ENCODE measurements at places on chromosomes 16 and 17.

GRCh38 chr16:13070268-13070667, 168.9 kb downstream of the SHISA9 start:
- peak; percentile 84 for DNase-seq

DNA sequence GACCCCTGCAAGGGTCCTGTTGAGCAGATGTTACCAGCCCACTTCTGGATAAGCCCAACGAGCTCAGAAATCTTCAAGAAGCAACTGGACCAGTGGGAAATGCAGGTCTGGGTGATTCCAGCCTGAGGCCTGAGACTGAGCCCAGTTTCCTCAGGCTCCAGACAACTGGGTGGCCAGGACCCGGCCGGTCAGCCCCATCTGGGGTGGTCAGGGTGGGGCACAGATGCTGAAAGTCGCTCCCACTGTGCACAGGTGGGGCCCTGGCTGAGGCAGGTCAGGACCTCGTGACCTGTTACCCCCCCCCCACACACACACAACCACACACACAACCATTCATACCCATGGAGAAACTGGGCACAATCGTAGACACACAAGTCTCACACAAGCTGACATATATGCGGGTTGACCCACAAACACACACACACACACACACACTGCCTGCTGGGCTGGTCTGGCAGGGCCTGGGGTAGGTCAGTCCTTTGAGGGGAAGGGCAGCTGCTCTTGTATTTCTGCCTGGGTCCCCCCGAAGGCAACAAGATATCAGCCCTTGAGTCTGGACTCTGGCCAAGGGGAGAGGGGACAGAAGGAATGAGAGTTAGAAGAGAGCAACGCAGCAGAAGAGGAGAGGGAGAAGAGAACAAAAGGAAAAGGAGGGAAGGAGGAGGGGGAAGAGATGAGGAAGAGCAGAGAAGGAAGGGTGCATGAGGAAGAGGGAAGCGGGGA, 99.0 kb upstream of the CDH5 start:
- DNase-seq, result no peak

DNA sequence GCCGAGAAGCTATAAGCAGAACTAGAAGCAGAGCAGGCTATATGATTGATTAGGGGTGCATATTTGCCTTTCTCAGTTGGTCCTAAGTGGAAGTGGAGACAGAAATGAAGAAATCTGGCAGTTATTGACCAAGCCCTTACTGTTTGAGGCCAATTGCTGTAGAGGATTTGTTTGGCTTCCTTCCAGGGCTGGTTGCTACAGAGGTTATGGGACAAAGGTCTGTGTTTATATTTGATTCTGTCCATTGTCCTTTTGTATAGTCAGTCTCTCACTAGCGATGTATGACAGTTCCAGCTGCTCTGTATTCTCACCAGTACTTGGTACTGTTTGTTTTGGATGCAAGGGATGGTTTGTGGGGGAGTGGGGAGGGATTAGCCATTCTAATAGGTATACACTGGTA, 7.3 kb upstream of the ALOX15 start:
- no peak for DNase-seq

DNA sequence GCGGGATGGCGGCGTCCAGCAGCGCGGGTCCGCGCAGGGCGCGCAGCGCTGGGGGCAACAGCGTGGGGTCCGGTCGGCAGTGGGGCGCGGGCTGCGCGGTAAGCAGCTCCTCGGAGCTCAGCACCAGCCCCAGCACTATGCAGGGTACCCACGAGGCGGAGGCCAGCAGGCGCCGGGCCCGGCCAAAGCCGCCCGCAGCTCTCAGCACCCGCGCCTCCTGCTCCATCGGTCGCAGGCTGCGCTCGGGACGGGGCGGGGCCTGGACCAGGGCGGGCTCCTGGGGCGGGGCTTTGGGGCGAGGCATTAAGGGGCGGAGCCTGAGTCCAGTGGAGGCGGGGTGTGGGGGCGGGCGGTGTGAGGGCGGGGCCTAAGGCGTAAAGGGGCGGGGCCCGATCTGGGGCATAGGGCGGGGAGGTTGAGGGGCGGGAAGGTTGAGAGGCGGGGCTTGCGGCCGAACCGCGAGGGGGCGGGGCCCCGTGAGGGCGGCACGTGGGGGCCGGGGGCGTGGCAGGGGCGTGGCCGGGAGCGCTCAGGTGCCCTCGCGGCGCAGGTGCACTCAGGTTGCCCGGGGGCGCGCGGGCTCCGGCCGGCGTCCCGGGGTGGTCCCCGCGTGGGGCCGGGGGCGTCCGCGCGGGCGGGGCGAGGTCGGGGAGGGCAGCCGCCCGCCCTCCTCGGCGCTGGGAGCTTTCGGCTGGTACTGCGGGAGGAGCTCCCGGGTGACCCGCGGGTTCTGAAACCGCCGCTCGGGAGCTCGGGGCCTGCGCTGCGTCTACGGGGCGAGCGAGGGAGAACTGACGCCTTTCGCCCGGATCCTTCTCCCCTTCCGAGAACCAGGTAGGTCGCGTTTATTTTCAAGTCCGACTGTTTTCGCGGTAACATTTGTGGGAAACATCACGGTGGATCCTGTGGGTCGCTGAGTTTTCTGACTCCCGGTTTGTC, 1.4 kb upstream of the SLC22A31 start:
- DNase-seq, result peak; percentile 53

DNA sequence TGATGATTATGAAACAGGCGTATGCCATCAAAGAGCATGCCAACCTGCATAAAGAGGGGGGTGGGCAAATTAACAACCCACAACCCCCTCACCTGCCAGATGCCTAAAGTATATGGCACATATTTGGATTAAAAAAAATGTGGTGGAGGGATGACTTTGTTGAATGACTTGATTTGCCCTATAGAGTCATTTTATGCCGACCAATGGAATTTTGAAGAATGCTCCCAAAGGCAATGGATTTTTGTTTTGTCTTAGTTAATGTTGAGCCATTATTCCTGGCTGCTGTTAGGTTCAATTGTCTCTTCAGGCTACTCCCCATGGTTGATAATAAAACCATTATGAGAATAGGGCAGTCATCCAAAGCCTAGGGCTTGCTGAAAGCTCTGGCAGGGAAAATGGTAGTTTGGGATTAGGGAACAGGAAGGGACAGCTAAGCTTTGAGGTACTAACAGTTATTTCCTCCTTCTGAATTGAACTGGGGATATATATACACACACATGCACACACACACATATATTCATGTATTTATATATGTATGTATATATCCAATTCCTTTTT, 5.8 kb upstream of the CHCT1 start:
- DNase-seq, result no peak

GRCh38 chr16:58035356-58036170, 10.0 kb downstream of the MMP15 start:
- no peak for DNase-seq

- DNase-seq, result no peak
Observed at GRCh38 chr17:36142235-36142634, 34.2 kb downstream of the TBC1D3B start.

DNA sequence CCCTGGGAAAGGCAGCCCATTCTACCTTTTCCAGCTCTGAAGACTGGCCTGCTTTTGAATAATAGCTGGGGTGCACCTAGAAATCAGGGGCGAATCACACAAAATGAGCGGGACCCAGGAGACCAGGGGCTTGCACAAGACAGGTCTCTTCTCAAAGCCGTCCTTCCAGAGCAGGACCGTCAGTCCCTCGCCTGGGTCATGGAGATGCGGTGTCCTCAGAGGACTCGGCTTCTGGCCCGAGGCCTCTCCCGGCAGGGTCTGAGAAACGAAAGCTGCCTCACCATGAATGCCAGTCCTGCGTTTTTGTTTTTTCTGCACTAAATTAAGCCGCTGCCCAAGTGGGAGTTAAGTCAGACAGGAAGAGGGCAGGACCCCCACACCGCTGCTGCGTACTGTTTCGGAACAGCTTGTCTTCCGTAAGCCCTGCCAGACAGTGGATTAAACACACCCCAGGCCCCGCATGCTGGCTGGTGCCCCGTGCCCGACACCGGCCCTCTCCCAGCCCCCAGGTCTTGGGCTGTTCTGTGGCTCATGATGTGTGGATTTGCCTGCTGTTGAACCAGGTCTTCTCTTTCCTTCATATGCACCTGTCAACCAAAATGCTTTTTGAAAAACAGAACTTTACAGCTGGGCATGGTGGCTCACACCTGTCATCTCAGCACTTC, 142.1 kb upstream of the RPH3AL start:
- DNase-seq, result no peak

- DNase-seq, result no peak
Observed at GRCh38 chr16:11079652-11080187, 135.4 kb downstream of the CLEC16A start.

DNA sequence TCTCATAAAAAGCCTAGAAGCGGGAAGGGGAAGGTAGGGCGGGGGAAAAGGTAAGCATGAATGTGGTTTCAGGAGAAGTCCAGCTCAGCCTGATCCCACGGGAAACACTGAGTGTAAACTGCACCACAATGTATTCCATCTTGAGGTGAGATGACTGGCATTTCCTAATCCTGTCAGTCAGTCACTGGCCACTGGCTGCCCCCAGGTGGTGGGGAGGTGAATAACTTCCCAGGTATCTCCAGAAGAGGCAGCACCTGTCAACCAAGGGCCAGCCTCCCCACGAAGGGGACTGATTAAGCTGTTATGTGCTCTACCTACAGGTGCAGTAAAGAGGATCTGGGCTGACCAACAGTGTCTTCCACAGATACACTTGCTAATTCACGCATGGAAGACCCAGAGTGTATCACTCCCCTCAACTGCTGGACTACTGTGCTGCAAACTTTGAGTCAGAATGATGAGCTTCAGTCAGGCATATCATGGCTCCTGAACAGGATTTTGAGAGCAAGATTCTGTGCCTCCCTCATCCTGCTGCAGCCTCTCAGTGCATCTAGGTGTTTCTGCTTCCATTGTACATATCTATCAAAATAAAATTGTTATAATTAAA, 108.5 kb upstream of the CCL2 start:
- peak; percentile 90 for DNase-seq

GRCh38 chr17:13638855-13639458, 37.2 kb upstream of the HS3ST3A1 start:
- DNase-seq, result no peak

DNA sequence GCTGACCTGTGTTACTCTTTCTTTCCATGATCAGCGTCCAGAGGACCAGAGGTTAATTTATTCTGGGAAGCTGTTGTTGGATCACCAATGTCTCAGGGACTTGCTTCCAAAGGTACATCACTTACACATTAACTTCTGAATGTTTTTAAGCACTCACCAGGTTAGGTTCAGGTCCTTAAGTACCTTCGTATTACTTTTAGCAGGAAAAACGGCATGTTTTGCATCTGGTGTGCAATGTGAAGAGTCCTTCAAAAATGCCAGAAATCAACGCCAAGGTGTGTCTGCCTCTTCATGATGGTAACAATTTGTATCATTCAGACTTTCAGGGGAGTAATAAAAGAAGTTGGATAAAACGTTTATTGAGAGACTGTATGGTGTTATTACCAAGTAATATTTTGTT, 3.3 kb downstream of the HERPUD1 start:
- no peak for DNase-seq

DNA sequence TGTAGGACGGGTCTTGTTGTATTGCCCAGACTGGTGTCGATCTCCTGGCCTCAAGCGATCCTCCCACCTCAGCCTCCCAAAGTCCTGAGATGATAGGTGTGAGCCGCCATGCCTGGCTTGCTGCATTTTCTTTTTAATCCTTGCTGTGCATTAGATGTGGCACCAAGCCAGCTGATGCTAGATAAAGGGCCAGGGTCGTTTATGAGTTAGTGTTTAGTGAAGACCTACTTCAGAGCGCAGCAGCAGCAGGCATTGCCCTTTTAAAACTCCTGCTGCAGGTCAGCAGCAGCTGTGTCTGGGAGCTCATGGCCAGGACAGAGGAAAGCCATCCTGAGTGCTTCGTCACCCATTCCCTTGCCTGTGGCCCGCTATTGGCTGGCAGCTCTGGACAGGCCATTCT, 237.3 kb downstream of the CCDC182 start:
- no peak for DNase-seq

GRCh38 chr17:1221209-1221608, 41.4 kb upstream of the ABR start:
- no peak for DNase-seq

DNA sequence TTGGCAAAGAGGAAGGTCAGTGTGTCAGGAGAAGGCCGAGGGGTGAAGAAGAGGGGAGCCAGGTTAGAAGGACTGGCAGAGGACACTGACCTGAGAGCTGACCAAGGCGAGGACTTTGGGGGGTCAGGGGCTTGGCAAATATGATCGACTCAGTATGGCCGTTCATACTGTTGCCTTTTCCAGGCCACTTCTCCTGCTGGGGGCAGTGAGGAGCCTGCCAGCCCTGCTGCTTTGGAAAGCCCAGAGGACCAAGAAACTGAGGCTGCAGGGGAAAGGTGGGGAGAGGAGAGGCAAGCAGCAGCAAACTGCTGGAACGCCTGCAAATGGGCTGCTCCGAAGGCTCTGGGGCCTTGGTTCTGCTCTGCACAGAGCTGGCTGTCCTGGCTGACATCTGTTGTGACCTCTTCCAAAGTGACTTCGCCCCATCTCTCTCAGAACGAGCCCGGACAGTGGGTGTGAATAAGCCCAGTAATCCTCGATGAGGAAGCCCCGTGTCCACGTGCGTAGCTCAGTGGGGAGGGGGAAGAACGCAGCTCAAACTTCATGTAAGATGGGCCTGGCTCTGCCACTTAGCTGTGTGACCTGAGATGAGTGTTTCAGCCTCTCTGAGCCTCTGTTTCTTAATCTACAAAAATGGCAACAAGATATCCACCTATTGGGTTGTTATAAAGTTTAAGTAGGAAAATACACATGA, 111.3 kb downstream of the SALL1 start:
- DNase-seq, result no peak

- no peak for DNase-seq
Observed at GRCh38 chr17:35973333-35974260, 7.7 kb downstream of the CCL16 start.

DNA sequence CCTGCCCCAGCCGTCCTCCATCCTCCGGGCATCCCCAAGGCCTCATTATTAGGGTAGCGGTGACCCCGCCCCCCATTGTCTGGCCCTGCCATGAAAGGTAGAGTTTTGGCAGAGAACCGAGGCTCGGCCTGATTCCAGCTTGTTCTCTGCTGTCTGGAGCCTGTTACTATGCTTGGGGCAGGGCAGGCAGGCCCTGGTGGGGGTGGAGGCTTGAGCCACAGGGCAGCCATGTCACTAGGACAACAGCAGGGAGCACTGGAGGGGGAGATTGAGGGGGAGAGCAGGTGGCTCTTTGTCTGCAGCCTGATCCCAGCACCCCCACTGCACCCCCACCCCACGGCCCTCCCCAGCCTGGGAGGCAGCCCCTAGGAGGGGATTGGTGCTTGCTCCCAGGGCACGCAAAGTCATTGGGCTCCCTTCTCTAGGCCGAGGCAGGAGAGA, 15.4 kb downstream of the RHBDL3 start:
- DNase-seq, result no peak

DNA sequence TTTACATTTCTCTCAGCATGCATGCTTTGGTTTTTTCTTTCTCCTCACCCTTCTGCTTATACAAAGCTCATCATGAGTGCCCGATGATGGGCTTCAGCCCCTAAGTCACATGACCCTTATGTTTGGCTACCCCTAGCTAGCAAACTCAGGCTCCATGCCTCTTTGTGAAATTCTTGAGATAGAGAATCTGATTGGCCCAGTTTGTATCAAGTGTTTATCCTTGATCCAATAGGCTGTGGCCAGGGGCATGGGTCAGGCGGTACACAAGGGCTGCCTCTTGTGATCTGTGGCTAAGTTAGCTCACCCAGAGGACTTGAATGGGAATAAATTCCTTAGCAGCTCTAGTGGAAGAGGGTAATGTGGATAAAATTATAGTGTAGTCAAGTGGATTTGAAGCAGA, 11.5 kb upstream of the TOX3 start:
- DNase-seq, result no peak

Data from H1 (cell line).